ENCODE measurements at places on chromosomes 3 and 15.
A peak's percentile ranks its signal among the peaks of the same experiment; 100 is the strongest.

GRCh38 chr15:78565951-78566774 is 843 bp downstream of the CHRNA5 start:
- DNase-seq, result peak; percentile 30

DNA sequence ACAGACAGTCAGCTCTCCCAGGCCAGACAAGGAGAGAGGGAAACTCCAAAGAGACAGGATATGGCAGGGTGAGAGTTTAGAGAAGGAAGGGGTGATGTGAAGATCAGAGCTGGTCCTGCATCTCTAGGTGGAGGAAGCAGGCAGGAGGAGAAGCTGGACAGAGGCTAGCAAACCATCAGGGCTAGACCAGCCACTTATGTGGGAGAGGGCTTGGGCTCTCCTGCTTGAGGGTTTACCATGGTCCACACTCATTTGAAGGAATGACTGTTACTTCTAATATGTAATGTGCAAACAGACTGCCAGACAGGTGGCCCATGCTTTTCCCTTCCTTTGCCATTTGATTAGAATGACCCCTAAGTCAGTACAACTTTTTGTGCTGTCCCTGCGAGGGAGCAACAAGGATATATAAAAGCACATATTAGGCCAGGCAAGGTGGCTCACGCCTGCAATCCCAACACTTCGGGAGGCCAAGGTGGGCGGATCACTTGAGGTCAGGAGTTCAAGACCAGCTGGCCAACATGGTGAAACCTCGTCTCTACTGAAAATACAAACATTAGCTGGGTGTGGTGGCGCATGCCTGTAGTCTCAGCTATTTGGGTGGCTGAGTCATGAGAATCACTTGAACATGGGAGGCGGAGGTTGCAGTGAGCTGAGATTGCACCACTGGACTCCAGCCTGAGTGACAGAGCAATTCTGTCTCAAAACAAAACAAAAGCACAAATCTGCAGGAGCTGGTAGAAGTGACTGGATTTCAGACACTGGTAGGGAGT is 41.0 kb upstream of the MANF start:
- DNase-seq, result no peak

GRCh38 chr3:41441568-41441967 is 242.3 kb downstream of the CTNNB1 start:
- DNase-seq, result no peak

DNA sequence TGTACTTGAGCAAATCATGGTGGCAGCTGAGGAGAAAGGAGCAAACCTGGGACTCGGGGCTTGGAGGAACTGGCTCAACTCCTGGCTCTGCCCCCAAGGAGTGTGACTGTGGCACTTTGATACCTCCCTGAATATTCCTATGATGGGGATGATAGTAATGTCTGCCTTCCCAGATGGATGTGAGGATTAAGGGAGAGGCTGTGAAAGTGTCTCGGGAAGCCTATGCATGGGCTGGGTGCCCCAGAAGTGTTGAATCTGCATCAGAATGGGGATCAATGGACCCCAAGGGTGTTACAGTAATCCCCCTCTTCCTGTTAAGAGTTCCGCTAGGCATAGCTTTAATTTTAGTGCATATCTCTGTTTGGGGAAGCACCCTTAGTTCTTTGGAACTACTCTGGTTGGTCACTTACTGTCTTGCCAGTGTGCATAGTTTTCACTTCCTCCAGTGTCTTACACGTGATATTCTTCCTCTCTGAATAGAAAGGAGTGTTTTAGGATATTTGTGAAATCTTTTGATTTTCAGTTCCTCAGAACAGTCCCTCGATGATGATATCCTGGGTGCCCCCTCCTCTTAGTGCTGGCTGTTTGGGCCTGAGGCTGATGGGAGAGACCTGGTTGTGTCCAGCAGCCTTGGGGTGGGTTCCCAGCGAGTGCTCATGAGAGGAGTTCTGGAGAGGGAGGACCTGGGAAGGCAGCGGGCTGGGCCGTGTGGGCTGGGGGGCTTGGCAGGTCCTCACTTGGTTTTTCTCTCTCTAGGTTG is 97.5 kb downstream of the CHDH start:
- peak; percentile 69 for DNase-seq

- DNase-seq, result no peak
These were observed 374.1 kb downstream of the RORA start for GRCh38 chr15:60854858-60855564.

DNA sequence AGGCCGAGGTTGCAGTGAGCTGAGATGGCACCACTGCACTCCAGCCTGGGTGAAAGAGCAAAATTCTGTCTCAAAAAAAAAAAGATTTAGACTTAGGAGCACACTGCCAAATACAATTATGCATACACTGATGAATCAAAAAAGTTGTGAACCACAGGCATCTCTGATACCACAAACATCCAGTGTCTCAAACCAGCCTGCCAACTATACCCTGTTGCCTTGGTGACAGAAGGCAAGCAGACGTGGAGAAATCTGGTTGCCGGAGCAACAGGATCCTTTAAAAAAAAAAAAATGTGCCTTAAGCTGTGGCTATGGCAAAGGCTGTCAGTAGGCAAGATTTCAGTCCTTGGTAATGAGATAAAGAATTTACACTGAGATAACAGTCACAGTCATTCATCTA is 202.3 kb downstream of the NEK10 start:
- DNase-seq, result no peak

DNA sequence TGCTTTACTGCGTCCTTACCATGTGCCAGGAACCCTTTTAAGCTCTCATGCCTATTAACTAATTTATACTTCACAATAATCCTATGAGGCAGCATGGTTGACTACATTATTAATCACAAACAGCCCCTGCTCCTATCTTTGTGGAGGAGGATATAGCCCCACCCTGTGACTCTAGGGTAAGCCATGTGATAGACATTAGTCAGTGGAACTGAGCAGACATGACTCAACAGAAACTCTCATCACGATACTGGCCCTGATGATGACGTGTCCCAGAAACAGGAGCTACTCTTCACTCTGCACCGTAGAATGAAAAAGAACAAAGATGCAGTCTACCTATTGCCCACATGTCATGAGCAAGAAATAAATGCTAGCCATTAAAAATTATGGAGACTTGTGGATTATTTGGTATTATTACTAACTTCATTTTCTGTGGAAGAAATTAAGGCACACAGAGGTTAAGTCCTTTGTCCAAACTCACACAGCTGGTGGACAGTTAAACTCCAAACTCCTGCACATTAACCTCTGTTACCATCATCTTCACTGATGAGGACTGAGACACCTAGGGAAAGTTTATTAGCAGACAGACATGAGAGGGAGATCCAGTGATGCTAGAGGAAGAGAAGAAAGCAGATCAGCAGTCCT is 51.2 kb downstream of the CFAP20DC start:
- no peak for DNase-seq

- no peak for DNase-seq
These were observed 592 bp downstream of the RASGRF1 start for GRCh38 chr15:79089890-79090486.

DNA sequence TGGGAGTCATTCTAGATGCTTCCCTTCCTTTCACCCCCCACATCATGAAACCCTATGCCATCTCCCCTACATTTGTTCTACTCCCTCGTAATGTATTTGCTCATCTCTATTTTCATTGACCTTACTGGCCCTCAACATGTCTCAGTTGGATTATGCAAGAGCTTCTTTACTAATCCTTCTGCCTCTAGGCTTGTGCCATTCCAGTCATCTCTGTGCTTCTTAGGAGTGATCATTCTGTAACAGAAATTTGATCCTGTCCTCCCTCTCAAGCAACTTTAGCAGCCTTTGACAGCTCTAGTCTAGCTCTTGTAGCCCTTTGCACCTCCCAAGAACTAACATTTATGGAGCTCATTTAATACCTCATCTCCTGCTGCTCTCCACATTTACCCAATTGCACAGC is 64.7 kb downstream of the ISL2 start:
- DNase-seq, result no peak

DNA sequence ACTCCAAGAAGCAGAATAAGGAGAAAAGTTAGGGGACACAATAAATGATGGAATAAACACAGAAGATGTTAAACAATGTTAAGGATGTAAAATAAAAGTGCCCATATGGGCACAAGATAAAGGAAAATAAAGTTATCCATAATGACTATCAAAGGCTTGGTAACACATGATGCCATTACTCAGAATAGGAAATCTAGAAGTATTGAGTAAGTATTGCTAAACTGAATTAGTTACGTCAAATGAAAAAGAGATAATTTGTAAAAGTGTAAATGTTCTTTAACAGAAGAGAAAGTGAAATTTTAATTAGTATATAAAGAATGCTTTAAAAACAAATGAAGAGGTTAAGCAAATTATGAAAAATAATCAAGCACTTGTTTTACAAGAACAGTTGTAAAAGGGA is 6.7 kb downstream of the COPS2 start:
- no peak for DNase-seq

DNA sequence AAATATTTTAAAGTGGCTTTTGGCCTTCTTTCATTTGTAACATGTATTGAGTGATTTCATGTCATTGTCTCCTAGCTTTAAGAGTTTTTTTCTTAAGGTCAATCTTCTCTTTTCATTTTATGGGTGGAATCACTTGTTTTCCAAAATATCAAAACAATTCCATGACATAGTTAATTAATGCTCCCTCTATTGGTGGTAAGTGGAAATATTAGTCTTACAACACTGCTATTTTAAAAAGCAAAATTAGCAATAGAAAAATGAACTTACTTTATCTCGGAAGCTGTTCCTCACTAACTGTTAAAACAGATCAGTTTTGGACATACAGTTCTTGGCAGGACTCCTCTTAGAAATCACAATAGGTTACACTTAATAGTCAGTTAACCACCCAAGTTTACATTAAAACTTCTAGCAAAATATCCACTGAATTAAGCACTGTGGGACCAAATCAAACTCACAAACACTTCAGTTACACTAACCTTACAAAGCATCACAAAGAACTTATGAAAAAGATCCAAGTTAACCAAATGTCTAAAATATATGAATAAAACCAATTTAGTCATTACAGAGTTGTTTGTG is 42.4 kb downstream of the TIGIT start:
- no peak for DNase-seq

DNA sequence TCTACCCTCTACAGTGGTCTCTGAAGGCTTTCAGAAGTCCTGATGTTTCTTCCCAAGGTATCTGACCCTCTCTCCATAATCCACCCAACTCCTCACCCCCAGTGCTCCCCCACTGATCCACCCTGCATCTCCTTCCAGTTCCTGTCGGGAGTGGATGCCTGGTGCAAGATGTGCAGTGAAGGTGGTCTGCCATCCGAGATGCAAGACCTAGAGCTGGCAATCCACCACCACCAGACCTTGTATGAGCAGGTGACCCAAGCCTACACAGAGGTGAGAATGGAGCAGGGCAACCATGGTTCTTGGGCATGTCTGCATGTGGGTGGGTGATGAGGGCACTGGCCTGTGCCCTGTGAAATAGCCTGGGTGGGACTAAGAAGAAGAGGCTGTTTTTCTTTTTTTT is 337.8 kb upstream of the ROPN1 start:
- DNase-seq, result no peak

DNA sequence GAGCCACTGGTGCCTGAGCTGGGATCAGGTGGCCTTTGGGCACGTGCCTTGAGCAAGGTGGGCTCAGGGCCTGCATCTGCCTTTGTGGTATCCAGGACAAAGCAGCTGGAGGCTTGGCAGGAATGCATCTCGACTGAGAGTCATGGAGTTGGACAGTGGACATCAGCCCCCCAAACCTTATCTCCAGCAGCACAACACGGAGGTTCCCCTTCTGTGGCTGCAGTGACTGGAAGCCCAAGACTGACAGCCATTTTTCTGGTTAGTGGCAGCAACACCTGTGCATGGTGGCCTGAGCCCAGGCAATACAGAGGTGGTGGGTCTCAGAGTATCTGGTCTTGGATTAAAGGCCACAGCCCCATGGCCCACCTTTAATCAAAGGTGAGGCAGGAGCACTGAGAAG is 27.8 kb upstream of the TSEN2 start:
- no peak for DNase-seq

GRCh38 chr15:55782901-55783300 is 39.9 kb upstream of the PRTG start:
- no peak for DNase-seq

GRCh38 chr3:102532901-102533300 is 98.1 kb downstream of the ZPLD1 start:
- no peak for DNase-seq

DNA sequence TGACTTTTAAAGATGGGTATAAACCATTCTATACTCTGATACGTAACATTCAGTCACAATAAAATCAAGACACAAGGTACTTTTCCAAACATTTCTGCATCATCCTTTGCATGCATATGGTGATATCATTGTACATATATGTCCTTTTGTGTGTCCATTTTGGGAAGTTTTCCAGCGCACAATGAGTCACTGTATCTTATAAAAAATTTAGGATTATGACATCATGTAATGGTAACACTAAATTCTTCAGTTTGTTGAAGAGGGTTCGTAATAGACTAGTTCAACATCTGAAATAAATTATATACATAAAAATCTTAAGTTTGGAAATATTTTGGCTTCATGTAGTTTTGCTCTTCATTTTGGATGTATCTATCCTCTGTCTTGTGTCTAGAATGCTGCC is 480.9 kb downstream of the ROBO1 start:
- no peak for DNase-seq

GRCh38 chr3:186633481-186633880 is 6.7 kb upstream of the FETUB start:
- no peak for DNase-seq

DNA sequence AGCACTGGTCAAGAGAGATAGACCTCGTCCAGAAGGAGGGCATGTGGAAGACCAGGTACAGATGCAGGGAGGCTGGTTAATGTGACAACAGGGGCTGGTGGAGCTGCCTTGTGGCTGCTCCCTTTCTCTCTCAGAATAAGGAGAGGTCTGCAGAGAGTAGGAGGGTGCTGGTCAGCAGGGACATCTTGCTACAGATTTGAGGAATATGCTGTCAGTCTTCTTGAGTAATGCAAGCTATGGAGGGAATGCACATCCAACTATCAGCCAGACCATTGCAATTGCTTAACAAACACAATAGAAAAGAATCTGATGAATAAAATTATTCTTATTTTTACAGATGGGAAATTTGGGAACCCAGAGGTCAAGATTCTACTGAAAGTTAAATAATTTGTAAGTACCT is 20.3 kb upstream of the SIAH2 start:
- no peak for DNase-seq

- no peak for DNase-seq
These were observed 8.0 kb downstream of the ESYT3 start for GRCh38 chr3:138442433-138442832.

GRCh38 chr3:111159391-111159790 is 87.8 kb downstream of the NECTIN3 start:
- DNase-seq, result no peak

- no peak for DNase-seq
These were observed 104.6 kb downstream of the PTPRG start for GRCh38 chr3:61665987-61666386.

DNA sequence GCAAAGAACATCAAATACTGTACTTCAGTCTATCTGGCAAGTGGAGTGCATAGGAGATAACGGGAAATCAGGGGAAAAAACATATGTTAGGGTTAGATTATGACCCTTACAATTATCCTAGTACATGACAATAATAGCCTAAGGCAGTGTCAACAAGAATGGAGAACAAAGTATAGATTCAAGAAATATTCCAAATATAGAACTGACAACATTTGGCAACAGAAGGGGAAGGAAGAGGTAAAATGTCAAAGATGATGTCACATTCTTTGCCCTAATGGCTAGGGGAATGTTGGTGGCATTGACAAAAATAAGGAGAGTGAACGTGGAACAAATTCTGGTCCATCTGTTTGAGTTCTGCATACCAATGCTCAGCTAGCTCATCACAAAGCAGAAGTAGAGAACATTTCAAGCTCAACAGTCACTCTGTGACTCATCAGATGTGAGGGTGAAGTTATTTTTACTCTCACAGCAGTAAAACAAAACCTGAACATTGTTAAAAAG is 15.5 kb upstream of the ATP8B4 start:
- no peak for DNase-seq

- DNase-seq, result no peak
These were observed 111.2 kb downstream of the LSM3 start for GRCh38 chr3:14289590-14290461.
